Stimulated activated CD8-positive, alpha-beta memory T cell treated with anti-CD3 and anti-CD28 coated beads, Interleukin-7, amount 100 ng/mL, for 1 hour (primary cell): ENCODE measurements at places on chromosomes 12 and 14.

DNA sequence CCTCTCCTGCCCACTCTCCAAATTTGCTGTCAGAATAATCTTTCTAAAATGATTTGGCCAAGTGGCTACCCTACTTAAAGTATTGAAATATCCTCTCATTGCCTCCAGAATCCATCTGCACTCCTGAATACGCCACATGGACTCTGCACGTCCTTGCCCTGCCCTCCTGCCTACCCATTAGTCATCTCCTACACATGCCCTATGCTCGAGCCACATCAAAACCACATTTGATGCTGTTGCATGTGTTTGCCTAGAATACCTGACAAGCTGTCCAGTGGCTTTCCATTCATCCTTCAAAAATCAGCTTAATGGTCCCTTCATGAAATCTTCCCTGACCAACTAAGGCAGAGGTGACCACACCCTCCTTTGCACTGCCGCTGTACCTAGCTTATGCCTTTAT is 17.0 kb downstream of the VCPKMT start:
- DNase-seq: no peak

DNA sequence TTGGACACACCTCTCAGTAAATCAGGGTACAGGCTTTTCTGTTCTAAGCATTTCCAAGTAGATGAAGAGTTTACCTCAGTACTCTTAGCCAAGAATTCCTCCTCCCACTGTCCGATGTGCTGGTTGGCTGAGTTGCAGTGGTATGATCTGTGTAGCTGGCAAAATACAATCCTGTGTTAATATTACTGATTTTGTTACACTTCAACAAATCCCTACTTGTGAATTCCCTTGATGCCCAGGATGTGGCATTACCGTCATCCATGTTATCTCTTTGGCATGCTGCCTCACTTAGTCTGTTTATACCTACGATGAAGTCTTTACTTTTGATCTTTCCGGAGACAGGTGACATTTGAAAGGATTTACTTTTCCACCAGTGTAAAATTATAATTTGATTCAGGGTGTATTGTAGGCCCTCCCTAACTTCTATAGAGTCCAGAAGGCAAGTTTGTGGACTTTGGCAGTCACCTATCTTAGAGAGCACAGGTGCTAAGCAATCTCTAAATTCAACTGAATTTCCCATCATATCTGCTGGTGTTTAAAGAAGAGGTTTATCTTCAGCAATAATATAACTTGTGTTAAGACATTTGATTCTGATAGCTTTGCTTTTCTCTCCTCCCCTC is 10.1 kb downstream of the CCDC196 start:
- no peak for DNase-seq

GRCh38 chr14:91149462-91149861 is 35.6 kb downstream of the DGLUCY start:
- DNase-seq: no peak

DNA sequence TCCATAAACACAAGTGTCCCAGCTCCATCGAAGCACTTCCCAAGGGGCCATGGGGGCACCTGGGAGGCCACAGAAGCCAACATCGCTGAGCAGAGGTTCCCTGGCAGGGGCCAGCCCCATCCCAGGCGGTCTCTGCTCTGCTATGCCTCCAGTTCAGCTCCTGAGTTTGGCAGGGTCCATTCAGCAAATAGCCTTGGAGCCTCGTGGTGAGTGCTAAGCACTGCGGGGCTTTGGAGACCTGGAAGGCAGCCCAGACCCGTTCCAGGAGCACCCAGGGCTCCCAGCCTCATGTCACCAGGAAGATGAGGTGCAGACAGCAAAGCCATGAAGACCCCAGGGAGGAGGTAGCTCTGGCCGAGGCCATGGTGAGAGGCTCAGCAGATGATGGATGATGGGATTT is 109.5 kb downstream of the LGMN start:
- no peak for DNase-seq

DNA sequence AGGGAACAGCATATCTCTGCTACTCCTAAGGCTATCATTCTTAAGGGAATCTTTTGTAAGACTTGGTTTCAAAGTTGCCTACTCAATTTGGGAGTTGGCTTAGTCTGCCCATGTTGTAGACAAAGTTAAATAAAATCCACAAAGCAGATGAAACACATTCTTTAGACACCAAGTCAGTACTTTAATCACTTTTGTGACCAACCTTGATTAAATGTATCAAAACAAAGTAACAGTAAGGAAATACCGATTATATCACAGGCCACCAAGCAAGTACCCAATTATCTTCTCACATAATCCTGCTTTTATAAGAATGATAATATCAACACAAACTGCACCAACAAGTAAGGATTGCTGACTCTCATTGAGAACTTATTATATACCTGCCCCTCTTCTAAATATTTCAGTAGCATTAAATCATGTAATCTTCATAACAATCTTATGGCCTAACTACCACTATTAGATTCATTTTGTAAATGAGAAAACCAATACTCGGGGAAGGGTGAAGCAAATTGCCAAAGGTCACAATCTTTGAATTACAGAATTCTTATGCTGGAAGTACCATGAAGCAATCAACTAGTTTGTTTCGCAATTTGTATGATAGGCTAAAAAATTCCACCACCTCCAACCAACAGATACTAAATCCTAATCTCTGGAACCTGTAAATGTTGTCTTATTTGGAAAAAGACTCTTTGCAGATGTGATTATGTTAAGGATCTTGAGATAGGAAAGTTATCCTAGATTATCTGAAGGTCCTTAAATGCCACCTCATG is 12.6 kb upstream of the DIO2 start:
- DNase-seq: no peak

GRCh38 chr12:109596418-109597244 is 23.0 kb downstream of the MVK start:
- DNase-seq: no peak

GRCh38 chr14:30861200-30861599 is 13.2 kb upstream of the COCH start:
- DNase-seq: no peak

GRCh38 chr12:48803675-48804074 is 14.6 kb upstream of the CACNB3 start:
- DNase-seq: no peak

GRCh38 chr12:101697930-101698799 is 725 bp downstream of the CHPT1 start:
- DNase-seq: no peak

DNA sequence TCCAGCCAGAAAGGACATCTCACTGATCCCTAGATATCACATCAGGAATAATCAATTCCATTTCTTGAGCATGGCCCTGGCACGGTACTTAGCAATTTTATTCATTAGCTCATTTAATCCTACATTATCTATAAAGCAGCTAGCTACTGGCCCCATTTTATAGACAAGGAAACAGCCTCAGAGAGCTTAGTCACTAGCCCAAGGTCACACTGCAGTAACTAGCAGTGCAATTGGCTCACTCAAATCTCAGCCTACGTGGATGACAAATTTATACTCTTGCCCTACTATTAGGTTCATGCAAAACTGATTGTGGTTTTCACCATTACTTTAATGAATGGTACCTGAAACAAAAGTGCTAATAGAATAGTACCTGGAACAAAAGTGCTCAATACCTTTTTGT is 41.7 kb downstream of the NUAK1 start:
- no peak for DNase-seq

DNA sequence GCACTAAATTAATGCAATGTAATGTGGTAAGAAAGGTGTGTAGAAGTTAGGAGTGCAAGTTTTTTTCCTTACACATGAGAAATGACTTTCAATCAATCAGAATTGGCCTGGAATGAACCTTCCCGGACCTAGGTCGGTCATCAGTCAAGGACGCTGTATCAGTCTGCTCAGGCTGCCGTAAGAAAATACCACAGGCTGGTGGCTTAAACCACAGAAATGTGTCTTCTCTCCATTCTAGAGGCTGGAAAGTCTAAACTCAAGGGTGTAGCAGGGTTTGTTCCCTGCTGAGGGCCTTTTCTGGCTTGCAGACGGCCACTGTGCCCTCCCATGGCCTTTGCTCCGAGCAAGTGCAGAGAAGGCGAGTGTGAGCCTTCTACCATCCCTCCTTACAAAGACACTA is 86.6 kb upstream of the DYNC1H1 start:
- DNase-seq: no peak

DNA sequence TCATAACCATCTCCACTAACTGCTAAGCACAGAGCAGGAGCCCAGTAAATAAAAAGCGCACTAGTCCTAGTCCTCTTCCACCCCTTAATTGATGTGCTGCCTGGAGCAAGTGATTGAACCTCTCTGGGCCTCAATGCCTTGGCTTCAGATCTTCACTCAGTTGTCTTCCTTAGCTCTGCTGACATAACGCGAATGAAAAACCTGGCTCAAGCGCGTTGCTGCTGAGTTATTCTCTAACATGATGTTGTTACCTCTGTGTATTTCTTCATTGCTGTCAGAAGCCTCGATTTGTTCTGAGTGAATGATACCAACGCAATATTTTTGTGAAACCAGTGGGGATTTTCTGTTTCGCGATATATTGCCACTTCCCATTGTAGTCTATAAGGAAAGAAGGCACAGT is 185.1 kb upstream of the CCND2 start:
- no peak for DNase-seq

GRCh38 chr14:68458840-68459469 is 333.9 kb downstream of the ZFP36L1 start:
- DNase-seq: no peak

DNA sequence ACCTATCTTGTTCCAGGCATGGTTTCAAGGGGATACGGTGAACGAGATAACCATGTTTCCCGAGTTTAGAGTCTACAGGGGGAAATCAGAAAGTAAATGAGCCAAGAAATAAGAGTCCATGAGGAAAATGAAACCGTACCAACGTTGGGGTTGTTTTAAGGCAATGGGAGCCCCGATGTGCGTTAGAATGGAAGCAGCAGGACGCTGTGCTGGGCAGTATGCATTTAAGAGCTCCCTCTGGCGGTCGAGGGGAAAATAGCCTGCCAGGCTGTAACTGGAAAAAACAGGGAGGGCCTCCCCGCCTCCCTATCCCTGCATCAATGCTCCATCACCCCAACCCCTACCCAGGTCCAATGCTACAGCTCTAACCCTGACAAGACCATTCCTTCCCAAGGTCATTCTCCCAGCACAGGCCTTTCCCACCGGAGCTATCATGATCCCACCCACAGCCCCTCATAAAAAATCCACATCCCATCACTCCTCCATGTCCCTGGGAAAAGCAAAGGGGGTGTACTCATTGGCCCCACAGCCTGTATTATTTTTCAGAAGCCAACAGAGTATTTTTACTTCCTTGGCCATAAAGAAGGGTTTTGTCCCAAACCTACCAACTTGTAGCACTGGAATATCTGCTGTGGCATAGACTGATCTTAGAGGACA is 226.3 kb upstream of the NOS1 start:
- peak; percentile 3 for DNase-seq

GRCh38 chr12:56449622-56449984 is 377 bp upstream of the TIMELESS start:
- no peak for DNase-seq

DNA sequence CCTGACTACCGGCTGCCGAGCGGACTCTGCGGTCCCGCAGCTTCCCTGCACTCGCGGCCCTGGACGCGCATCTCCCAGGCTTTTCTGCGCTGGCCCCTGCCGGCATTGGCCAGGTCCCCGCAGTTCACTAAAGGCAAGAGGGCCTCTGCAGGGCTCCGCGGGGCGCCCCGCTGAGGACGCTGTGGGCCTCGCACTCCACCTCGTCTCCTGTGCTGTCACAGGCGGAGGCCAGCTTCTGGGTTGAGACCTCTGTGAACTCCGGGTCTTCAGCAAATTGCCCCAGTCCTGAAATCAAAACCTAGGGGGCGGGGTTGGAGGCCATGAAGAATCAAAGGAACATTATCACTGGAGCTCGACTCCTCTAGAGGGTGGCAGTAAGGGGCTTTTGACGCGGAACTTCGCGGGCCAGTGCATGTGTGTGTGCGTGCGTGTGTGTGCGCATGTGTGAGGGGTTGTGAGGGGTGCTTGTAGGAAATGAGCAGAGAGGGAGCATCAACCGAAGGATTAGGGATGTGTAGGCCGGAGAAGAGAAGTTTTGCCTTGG is 68.5 kb upstream of the CAPRIN2 start:
- no peak for DNase-seq

- DNase-seq: no peak
These were observed 19.4 kb downstream of the COA8 start for GRCh38 chr14:103581954-103582703.

DNA sequence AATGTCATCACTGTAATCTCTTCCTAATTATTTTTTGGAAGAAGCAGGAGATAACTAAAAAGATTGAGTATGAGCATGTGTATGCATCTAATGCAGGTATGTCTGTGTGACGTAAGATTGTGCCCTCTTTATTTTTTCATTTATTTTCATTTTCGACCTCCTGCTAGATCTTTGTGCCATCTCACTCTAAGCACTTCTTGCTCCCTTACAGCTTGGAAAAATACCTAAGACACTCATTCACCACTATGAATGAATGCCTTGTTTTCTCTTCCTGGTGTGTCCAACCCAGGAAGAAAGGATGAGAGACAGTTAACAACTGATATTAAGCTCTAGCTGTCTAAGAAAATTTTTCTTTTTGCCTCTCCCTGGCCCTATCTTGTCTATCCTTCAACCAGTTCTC is 76.8 kb upstream of the CISTR start:
- DNase-seq: no peak

GRCh38 chr12:51005671-51006070 is 20.5 kb downstream of the SLC11A2 start:
- DNase-seq: no peak

- DNase-seq: no peak
These were observed 393.5 kb downstream of the CCDC91 start for GRCh38 chr12:28583701-28584261.

DNA sequence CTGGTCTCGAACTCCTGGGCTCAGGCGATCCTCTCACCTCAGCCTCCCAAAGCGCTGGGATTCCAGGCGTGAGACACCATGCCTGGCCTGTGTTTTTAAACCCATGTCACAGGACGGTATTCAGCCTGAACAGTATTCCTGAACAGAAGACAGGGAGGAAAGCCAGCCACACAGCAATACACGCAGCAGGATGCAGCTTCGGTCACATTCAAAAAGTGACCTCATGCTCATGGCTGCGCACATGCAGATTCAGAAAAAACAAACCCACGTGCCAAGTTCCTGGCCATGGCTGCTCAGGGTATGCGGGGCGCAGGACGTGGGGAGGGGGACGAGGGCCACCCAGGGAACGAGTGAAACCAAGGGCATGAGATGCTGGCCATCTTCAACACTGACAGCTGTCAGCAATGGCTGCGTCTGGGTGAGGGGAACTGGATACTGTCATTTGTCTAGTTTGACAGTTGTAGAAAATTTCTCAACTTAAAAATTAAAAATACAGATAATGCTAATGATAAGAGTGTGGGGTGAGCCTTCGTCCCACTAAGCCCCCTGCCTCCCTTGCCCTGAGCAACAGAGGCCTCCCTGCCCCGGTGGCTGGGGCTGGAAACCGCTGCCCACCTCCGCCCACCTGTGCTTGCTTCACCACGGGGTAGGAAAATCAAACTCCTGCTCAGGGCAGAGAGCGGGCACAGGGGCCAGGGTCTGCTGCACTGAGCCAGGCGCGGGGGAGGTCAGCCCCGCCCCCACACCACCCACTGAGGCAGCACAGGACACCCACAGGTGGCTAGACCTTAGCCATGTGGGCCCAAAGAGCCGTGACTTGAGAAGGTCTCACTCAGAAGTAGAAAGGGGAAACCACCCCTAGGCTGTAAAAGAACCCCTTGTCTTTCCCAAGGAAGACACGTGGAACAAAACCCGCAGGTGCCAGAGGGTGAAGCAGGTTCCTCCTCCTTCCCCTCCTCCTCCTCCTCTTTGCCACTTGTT is 84.2 kb downstream of the SCARB1 start:
- no peak for DNase-seq
